ENCODE measurements at places on chromosomes 2 and 18.

DNA sequence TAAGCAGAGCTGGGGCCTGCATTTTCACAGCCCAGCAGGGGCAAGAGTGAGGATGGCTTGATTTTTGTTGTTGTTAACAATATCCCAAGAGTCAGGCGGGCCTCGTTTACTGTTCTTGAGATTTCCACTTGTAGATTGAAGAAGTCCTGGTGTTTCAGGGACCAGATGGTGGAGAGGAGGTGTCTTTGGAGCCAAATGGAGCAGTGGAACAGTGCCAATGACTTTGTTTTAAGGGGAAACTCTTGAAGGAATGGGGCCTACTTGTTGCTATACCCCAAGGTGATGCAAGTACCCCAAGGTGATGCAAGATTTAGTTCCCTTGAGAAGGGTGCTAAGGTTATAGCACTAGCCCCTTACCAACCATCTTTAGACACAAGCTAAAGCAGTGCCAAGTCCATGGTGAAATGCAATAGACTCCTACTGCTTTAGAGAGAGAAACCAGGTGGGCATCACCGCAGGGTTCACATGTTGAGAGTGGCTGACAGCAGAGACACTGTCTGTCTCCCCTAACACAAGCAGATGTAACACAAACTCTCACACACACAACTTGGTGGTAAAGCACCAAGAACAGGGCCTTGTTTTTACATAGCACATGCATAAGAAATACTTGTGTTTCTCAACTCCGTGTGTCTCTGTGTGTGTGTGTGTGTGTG is 44.0 kb downstream of the HK2 start:
- no peak for DNase-seq

GRCh38 chr2:102438111-102438510 is 15.2 kb downstream of the IL18RAP start:
- DNase-seq: no peak

- no peak for DNase-seq
These were observed 351.2 kb upstream of the DLGAP1 start for GRCh38 chr18:4806331-4806730.

GRCh38 chr2:23452853-23453420 is 68.0 kb downstream of the KLHL29 start:
- DNase-seq: no peak

GRCh38 chr2:109468893-109469292 is 144.9 kb downstream of the SEPTIN10 start:
- no peak for DNase-seq

GRCh38 chr2:38494394-38494793 is 108.3 kb downstream of the HNRNPLL start:
- no peak for DNase-seq
